NB4 (cell line): ENCODE measurements at places on chromosomes 11 and 22.

- no peak for DNase-seq
These were observed 154.6 kb downstream of the SNX19 start for GRCh38 chr11:130761560-130762220.

DNA sequence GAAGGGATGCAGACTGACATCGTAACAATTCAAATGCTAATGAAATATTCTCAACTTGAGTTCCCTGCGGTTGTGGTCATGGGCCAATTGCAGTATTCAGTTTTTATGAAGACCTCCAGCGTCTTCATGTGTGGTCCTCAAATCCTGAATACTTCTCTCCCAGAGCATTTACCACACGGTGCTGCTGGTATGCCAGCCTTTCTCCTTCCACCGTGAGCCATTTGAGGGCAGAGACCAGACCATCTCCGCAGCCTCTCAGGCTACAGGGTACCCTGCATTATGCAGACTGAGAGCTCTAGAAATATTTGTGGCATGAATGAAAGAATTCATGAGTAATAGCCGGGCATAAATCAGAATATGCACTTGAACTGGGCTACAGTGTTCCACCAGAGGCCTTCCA, 289.7 kb downstream of the ST3GAL4 start:
- no peak for DNase-seq

- DNase-seq, result no peak
These were observed 4.1 kb upstream of the FAM83F start for GRCh38 chr22:39990686-39991085.

DNA sequence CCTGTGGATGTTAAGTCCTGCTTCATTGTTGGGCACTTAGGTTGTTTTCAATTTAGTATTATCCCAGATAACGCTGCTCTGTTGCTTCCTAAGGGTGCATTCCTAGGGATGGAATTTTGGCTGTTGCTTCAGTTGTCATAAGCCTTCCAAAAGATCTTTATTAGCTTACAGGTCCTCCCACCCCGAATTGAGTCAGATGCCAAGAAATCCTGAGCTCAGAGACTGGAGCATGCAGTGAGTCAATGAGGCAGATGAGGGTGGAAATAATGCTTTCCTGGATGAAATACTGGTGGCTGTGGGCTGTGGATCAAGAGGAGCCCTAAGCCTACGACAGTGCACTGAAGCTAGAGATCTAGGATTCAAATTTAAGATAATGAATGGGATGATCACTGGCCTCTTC, 10.7 kb upstream of the IL18BP start:
- DNase-seq, result no peak

DNA sequence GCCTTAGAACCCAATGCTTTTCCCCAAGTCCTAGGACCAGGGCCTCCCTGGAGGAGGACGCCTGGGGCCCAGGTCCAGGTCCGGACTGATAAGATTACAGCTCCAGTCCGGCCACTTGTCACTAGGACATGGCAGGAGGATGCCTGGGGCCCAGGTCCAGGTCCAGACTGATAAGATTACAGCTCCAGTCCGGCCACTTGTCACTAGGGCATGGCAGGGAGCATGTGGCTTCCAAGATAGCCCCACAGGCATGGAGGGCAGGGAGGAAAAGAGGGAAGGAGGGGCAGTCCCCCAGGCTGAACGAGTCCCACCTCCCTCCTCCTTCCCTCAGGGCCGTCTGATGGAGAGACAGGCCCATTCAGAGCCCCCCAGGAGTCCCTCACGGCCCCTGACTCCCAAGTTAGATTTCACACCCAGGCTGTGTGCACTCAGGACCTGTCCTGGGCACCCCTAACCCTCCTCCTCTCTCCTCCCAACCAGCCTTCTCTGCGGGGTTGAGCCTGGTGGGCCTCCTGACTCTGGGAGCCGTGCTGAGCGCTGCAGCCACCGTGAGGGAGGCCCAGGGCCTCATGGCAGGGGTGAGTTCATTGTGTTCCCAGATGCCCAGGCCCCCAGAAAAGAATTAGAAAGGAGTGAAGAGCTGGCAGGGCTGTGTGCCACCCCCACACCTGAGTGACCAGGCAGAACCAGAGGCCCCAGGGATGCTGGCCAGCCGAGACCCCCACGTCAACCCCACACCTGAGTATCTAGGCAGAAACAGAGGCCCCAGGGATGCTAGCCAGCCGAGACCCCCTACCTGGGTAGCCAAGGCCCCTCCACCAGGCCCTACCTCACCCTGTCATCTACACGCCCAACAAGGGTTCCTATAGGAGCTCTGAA, 2.1 kb downstream of the TSPAN32 start:
- peak; percentile 46 for DNase-seq

DNA sequence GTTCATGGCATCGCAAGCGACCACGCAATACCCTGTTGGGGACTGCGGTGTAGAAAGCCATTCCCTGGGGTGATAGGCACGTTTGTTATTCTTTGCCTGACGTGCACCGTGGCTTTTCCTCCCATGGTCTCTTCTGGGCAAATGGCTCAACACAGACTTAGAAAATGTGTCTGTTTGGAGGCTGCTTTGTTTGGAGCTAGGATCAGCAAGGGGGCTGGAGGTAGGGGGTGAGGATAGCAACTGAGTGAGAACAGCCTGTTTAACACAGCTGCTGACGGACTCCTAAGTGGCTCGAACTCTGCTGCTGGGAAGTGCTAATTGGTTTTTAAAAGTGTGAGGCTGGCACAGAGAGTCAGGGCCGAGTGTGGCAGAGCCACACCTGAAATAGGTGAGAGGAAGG, 16.1 kb upstream of the CHRM4 start:
- DNase-seq, result no peak

- no peak for DNase-seq
These were observed 53.5 kb downstream of the IGLL5 start for GRCh38 chr22:22940961-22941605.

GRCh38 chr11:69384251-69385143, 90.5 kb downstream of the MYEOV start:
- DNase-seq, result no peak

DNA sequence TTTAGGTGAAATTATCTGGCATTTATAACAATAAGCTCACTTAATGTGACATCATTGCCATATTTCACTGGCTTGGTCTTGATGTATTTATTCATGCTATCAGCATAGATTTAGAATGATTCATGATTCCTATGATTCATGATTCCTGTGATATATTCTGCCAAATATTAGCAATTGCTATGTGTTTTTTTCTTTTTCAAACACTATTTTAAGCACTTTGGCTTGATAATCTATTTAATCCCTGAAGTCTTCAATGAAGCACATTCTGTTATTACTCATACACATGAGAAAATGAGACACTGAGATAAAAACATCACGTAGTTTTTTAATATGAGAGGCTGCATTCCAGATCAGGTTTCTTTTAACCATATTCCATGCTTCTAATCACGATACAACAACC, 78.5 kb downstream of the LUZP2 start:
- no peak for DNase-seq

DNA sequence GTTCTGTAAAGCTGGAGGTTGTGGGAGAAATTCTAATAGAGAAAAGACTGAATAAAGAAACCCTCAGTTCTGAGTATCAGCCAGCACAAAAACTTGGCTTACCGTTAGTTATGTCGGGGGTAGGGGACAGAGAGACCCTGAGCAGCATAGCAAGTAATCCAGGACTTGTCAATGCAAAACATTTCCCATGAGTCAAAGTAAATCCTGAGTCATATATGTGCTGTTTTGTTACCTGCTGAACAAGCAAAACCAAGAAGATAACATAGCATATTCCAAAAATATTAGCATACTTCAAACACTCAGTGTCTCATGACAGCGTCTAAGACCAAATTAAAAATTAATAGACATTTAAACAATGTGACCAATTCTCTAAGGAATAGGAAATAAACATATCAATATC, 75.1 kb upstream of the LUZP2 start:
- no peak for DNase-seq

DNA sequence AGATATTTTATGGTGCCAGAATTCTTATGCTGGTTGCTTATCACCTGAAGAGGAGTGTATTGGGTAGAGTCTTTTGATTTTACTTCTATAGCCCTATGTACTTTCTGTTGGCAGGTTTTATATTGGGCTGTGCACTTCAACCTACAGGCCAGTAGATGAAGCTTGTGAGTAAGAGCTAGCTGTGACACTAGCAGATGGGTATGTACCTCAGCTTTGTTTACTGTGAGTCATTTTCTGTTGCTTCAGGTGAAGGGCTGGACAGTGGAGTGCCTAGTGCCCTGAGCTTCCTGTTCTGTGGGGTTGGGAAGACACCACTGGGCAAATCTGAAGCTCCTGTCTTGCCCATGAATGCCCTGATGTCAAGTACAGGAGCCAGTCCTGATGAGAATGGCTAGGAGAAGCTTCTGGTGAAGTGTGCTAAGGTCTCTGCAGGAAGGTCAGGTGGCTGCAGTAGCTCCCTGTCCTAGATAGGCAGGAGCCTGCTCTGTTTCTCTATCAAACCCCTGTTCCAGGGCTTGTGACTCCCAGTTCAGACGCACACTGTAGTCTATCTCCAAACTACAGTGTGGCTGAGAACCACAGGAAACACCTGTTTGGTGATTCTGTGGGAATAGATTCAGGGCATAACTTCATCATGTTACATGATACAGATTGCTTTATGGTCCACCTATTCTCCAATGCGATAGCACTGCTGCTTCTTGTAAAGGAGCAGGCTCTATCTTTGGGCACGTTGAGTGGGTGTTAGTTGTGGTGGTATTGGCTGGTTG, 755.7 kb downstream of the KCNA4 start:
- no peak for DNase-seq

- DNase-seq, result no peak
These were observed 6.5 kb downstream of the RIBC2 start for GRCh38 chr22:45420011-45420410.

GRCh38 chr11:106032861-106033260, 10.8 kb upstream of the MSANTD4 start:
- DNase-seq, result no peak

- DNase-seq, result peak; percentile 8
These were observed 952 bp downstream of the YAP1 start for GRCh38 chr11:102111011-102111786.

DNA sequence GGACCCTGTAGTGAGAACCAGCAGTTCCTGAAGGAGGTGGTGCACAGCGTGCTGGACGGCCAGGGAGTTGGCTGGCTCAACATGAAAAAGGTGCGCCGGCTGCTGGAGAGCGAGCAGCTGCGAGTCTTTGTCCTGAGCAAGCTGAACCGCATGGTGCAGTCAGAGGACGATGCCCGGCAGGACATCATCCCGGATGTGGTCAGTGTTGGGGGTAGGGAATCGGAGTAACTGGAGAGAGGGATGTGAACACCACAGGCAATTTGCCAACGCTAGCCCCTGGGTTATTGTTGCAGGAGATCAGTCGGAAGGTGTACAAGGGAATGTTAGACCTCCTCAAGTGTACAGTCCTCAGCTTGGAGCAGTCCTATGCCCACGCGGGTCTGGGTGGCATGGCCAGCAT, 19.9 kb downstream of the MADD start:
- no peak for DNase-seq

- DNase-seq, result peak; percentile 8
These were observed 60.9 kb downstream of the GRIA4 start for GRCh38 chr11:105670811-105671210.

DNA sequence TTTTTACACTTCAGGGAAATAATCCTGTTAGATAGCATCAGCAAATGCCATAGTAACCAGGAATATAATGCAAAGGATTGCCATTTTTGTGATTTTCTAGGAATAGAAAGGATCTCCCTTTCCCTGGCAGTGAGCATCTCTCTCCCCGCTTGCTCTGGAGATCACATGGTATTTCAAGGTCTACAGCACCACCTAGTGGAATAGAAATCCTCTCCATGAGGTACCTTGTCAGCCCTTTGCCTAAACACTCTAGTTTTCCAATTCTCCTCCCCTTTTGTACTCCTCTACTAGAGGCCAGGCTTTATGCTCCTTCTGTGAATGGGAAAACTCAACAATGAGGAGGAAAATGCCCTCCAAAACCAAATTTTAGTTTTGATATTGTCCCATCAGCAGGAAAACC, 78.4 kb downstream of the XRRA1 start:
- peak; percentile 62 for DNase-seq

DNA sequence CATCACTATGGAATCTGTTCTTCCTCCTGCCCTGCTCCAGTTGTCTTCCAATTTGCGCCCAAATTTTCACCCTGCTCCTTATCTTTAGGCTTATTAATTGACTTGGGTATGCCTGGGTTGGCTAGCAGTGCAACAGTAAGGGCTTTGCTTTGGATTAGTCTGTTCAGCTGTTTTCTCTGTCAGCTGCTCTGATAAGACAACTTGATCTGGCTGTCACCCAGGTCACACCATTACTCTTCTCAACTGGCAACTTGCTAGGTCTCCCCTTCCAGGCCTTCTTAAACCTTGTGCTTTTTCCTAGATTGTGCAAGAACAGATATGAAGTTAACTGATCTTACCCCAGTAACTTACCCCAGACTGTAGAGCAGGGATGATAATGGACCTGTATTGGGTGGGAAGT, 357.8 kb upstream of the LARGE1 start:
- DNase-seq, result no peak

- DNase-seq, result peak; percentile 87
These were observed 34.4 kb upstream of the TRIM29 start for GRCh38 chr11:120172054-120172911.

- no peak for DNase-seq
These were observed 677 bp downstream of the DYNC2H1 start for GRCh38 chr11:103109818-103110388.

DNA sequence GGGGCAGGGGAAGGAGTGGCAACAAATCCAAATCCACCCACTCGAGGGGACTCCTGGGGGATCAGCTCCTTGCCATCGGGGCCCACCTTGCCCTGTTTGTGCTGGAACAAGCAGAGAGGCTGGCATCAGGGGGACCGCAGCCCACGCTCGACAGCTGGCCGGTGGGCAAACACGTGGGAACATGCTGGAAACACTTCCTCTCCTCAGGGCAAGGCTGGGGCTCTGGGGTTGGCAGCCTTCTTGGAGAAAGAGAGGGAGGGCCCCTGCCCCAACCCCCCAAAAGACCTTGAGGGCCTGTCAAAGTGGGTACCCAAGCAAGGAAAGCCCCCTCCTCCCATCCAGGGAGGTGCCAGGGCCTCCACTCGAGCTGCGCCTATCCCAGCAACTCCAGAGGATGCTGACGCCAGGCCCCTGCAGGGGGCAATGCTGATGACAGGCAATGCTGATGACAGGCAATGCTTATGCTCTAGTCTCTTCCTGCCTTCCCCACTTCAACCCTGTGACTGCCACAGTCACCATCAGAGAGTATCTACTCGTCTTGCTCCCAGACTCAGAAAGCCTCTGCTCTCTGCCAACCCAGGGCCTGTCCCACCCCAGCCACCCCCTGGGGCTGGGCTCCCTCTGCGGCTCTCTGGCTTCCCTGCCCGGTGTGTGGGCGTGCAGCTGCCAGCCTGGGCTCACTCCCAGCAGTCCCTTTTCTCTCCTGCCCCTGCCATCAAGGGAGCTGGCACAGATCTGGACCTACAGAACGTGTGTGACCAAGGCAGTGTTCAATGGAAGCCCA, 6.0 kb downstream of the ESS2 start:
- no peak for DNase-seq

DNA sequence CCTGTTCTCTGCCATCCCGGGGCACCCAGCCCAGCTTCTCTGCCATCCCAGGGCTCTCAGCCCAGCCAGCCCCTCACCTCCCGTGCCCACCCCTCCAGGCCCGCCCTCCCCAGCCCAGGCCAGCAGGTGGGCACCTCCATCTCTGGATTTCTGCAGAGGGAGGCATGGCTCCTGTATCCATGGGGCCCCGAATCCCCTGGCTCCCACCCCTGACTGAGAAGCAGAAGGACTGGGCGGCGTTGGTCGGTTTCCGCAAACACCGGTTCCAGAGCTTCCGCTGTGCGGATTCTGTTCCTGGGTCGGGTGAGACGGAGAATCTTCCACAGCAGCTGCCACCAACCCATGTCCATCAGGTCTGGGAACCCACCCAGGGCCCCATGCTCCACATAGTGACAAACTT, 240.3 kb downstream of the BRD1 start:
- no peak for DNase-seq

- DNase-seq, result no peak
These were observed 62.1 kb downstream of the FAT3 start for GRCh38 chr11:92286709-92287108.

GRCh38 chr22:36384766-36385481, 2.8 kb downstream of the MYH9 start:
- peak; percentile 51 for DNase-seq
